ENCODE measurements at places on chromosomes 12 and 14.

GRCh38 chr12:117111386-117111785 is 12.2 kb upstream of the TESC start:
- DNase-seq = no peak

GRCh38 chr14:34099635-34100034 is 148.8 kb upstream of the EGLN3 start:
- DNase-seq = no peak

DNA sequence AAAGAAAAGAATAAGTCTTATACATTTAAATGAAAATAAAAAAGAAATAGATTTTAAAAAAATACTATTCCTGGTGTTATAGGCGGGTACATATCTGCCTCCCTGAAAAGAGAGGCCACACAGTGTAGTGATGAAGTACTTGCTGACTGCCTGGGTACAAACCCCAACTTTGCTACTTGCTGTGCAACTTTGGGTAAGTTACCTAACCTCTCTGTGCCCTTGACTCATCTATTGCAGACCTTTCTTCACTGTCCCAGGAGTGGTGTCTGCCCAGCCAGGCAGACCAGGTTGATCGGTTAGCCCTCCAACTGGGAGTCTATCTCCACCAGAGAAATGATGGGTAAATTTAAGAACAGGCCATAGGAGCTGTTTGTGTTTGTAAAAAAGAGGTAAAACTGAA is 82.0 kb downstream of the SLC24A4 start:
- no peak for DNase-seq

GRCh38 chr12:128339631-128340030 is 72.7 kb downstream of the TMEM132C start:
- DNase-seq = no peak

GRCh38 chr14:43792980-43793379 is 714.1 kb downstream of the FSCB start:
- no peak for DNase-seq

DNA sequence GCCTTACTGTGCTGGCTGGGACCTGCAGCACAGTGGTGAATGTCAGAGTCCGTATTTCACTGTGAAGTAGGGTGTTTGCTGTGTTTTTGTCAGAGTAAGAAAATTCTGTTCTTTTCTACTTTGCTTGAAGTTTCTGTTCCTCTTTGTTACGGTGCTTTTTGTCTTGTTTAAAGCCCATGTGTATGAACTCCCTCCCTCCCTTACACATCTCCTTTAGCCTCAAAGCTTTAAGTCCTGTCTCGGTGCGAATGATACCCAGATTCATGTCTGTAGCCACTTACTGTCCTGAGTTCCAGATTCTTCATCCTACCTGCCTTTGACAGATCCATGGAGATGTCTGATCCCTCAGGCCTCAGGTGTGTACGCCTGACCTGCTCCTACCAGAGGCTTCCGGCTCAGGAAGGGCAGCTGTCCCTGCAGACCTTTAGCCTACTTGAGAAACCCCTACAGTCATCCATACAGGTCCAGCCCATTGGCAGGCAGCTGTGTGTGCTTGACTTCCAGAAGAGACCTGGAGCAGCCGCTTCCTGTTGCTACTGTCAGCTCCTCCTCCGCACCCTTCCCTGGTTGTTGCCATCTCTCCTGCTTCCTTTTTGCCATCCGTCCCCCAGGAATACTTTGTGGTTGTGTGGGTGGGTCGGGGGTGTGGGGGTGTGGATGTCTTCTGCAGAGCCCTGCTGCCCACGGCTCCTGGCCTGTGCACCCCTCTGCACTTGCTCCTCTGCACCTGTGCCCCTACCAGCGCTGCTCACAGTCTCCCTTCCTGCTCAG is 72.9 kb downstream of the DDX51 start:
- DNase-seq = no peak

GRCh38 chr12:12918781-12919389 is 27.5 kb downstream of the GPRC5A start:
- no peak for DNase-seq

DNA sequence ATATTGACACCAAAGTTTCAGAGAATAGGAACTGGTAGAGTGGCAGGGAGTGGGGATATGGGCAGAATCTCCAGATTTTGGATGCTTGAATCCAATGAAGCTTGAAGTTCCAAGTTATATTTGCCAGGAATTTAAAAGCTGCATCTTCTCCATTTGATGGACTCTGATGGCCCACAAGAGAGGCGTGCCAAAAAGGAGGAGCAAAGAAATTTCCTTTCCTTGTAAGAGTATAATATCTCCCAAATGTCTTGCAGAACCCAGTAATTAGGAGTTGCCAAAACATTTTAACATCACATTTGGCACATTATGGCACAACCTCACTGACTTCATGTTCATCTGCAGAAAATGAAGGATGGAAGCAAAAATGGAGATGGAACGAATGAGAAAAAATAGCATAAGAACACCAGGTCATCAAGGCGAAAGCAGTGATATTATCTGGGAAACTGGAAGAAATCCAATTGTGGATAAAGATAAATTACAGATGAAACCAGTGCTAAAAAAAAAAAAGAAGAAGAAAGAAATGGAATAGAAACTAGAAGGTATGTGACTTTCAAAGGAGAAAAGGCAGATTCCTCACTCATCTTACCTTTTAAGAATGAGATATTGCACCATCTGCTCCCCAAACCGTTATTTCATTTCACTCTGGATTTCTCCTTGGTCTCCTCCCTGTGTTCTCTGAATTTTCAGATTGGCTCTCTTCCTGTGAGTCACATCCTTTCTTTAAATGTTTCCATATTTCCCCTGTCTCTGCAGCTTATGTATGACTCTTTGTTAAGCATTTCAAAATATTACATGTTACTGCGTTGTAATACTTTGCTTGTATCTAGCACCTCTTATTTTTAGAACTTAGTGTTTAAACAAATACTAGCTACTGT is 13.5 kb upstream of the FLRT2 start:
- no peak for DNase-seq

DNA sequence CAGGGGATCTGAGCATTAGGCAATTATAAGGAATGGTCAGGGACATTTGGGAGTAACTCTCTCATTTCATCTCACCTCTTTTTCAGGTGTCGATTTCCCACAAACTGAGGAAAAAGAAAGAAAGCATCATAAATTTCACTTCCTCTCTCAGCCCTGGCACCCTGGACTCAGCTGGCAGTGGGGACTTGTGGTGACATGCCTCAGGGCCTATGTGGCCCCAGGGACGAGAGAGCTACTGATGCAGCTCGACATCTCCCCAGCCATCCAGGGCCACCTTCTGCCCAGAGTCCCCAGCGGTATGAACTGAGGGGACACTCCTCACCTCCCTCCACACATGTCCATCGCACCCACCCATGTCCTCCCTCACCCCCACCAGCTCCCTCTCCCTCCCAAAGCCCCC is 11.7 kb downstream of the TNFRSF1A start:
- DNase-seq = no peak

- no peak for DNase-seq
Observed at GRCh38 chr14:24055971-24056799, 4.4 kb downstream of the CARMIL3 start.

GRCh38 chr12:46803517-46803916 is 22.3 kb downstream of the SLC38A4 start:
- DNase-seq = no peak

- DNase-seq = no peak
Observed at GRCh38 chr12:67534681-67535080, 113.9 kb upstream of the DYRK2 start.

DNA sequence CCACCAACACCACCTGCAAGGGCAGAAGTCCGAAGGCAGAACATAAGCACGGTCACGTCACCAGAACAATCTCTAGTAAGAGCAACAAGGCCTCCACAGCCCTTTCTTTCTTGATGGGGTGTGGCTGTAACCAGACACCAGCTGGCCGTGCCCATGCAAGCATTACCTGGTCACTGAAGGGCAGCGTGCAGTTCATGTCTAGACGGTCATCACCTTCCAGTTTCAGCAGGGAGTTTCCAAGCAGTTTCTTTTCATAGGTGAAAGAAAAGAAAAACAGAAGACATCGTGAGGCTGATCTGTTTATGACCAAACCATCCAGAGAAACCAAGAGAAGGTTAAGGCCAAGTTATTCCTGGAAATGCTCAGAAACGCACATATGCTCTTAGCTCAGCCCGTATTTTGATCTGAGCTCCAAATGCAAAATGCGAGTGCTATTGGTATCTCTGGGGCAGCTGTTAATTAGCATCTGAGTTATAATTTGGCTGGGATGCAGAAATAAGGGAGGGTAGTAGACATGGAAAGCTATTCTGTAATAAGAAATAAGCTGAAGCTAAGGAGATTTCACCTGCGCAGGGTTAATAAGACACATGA is 42.5 kb downstream of the PRKAB1 start:
- no peak for DNase-seq

GRCh38 chr14:87996291-87996592 is 3.3 kb upstream of the GALC start:
- no peak for DNase-seq

- DNase-seq = no peak
Observed at GRCh38 chr14:34437729-34438080, 24.3 kb downstream of the SPTSSA start.

DNA sequence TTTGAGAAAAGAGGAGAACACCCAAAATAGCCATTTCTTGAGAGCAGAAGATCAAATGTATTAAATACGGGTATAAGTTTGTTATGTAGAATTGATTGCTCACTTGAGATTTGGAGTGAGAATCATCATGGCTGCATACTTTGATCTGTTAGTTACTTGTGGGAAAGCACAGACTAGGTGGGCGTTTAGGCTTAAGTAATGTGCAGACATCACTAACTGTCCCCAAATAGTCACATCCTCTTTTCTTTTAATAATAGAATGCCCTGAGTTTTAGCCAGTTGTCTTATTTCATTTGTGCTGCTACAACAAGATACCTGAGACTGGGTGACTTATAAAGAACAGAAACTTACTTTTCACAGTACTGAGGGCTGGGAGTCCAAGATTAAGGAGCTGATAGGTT is 14.3 kb upstream of the GTF2A1 start:
- DNase-seq = no peak

GRCh38 chr12:45336762-45337596 is 121.1 kb downstream of the ANO6 start:
- no peak for DNase-seq

- no peak for DNase-seq
Observed at GRCh38 chr14:98189511-98189910, 1082.5 kb downstream of the BCL11B start.

Measured in D721Med (cell line).